Activated naive CD4-positive, alpha-beta T cell treated with anti-CD3 and anti-CD28 coated beads, Interleukin-2, amount 50 U/mL, for 16 hours (primary cell): ENCODE measurements at places on chromosomes 1 and 21.
A peak's percentile ranks its signal among the peaks of the same experiment; 100 is the strongest.

GRCh38 chr1:33696962-33697361 lies 166.9 kb upstream of the HMGB4 start:
- DNase-seq = no peak

- no peak for DNase-seq
Measured at GRCh38 chr21:34702341-34703170, 33.8 kb downstream of the CLIC6 start.

- DNase-seq = no peak
Measured at GRCh38 chr1:234885601-234886000, 243.0 kb downstream of the TOMM20 start.

GRCh38 chr1:99643021-99643779 lies 2.7 kb upstream of the PALMD start:
- no peak for DNase-seq

GRCh38 chr1:40315239-40315794 lies 1.8 kb downstream of the COL9A2 start:
- DNase-seq = peak; percentile 86

DNA sequence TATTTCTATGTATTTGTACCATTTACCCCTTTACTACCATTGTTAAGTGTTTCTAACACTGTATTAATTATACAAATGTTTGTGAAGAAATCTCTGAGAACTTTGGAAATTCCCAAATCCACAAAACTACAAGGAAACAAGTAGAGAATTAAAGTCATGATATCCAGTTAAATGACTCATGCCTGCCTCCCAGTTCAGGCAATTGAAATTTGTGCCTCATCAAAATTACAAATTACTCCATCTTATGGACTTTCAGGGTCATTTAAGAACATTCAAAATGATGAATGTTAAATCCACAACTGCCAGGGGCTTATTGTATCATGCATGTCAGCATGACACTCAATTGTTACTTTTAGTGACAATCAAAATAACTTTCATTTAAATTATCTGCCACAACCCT lies 282.4 kb downstream of the ZNF326 start:
- DNase-seq = no peak
